ENCODE measurements at places on chromosomes 5 and 9.

- no peak for DNase-seq
These were observed 46.7 kb downstream of the POC5 start for GRCh38 chr5:75670577-75670976.

GRCh38 chr5:127519527-127519926 is 2.1 kb downstream of the PRRC1 start:
- DNase-seq = no peak

- DNase-seq = no peak
These were observed 38.0 kb downstream of the WHRN start for GRCh38 chr9:114467226-114467750.

- DNase-seq = no peak
These were observed 25.3 kb downstream of the FAM240B start for GRCh38 chr9:38694676-38695075.

- no peak for DNase-seq
These were observed 111.2 kb downstream of the ZNF354C start for GRCh38 chr5:179171251-179171815.

GRCh38 chr9:128103589-128103962 is 24.0 kb downstream of the PTGES2 start:
- no peak for DNase-seq

GRCh38 chr5:150163547-150164059 is 3.0 kb upstream of the CDX1 start:
- no peak for DNase-seq

GRCh38 chr9:84062538-84062937 is 81.9 kb downstream of the RMI1 start:
- DNase-seq = no peak

GRCh38 chr5:13932561-13932960 is 11.9 kb downstream of the DNAH5 start:
- DNase-seq = no peak

DNA sequence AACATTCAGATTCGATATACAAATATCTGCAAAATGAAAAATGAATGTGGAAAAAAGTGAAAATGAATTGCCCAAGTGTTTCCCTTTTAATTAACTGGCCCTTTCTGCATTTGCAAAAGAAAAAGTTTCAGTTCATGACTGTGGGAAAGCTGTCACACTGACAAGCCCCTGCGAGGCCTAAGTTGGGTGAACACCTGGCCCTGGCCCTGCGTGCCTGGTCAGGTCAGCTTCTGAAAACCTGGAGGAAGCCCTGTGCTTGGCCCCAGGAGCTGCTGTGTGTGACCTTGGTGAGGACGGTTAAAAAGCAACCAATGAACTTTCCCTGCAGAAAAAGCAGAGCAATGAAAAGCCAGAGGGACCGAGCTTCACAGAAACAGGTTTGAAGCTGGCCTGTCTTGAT is 41.0 kb upstream of the SHC3 start:
- DNase-seq = no peak

GRCh38 chr5:151028717-151029116 is 8.3 kb downstream of the GPX3 start:
- DNase-seq = no peak

DNA sequence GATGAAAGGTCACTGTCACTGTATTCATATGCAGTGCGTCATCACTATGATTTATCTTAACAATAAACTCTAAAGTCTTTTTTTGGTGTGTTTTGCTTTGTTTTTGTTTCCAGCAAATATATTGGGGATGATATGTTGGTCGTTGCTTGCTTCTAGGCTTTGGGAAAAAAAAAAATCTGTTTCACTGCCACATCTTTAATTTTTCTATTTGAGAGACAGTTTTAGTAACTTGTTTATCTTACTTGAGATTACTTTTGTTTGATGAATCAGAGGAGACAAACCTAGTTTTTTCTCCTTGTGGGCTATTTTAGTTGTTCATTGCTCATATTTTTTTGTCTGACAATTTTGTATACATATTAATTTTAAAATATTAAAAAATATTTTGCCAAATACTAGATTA is 19.4 kb downstream of the CWC27 start:
- no peak for DNase-seq
